Foreskin fibroblast (primary cell): ENCODE measurements at places on chromosomes 6 and 20.

- no peak for DNase-seq
Measured at GRCh38 chr6:111952274-111952673, 79.0 kb upstream of the FYN start.

DNA sequence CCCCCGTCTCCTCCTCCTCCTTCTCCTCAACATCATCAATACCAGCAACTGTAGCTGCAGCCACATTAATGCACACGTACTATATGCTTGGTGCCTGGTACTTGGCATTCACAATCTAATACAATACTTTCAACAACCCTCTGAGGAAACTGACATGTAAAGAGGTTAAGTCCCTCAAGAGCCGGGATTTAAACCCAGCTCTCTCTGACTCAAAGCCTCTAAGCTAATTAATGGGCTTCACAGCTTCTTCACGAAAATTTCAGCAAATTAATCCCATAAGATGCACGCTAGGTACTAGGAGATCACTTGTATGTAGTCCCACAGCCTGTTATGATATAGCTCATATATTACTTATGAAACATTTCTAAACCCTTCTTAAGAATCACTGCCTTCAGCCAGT, 73.1 kb upstream of the IPCEF1 start:
- DNase-seq = no peak

DNA sequence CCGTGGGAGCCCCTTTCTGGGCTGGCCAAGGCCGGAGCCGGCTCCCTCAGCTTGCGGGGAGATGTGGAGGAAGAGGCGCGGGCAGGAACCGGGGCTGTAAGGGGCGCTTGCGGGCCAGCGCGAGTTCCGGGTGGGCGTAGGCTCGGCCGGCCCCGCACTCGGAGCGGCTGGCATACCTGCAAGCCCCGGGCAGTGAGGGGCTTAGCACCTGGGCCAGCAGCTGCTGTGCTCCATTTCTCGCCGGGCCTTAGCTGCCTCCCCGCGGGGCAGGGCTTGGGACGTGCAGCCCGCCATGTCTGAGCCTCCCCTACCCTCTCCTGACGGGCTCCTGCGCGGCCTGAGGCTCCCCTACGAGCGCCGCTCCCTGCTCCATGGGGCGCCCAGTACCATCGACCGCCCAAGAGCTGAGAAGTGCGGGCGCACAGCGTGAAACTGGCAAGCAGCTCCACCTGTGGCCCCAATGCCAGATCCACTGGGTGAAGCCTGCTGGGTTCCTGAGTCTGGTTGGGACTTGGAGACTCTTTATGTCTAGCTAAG, 82.8 kb upstream of the E2F3 start:
- DNase-seq = no peak

GRCh38 chr6:81633391-81633790, 119.1 kb downstream of the TENT5A start:
- DNase-seq = no peak

DNA sequence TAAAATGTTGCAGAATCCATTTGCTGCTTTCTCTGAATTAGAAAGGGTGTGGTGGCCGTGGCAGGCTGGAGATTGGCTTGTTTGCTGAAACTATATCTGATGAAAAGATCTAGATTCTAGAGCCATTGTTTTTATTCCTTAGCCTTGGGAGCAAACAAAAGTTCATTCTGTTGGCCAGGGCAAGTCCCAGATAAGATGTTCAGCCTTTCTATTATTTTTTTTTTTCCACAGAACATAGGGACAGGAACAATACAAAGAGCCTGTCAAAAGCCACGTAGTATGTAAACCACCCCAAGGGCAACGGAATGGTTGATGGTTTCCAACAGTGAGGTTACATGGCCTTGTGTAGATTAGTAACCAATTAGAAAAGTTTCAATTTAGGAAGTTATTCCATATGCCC, 119.9 kb upstream of the SLC22A16 start:
- DNase-seq = no peak

DNA sequence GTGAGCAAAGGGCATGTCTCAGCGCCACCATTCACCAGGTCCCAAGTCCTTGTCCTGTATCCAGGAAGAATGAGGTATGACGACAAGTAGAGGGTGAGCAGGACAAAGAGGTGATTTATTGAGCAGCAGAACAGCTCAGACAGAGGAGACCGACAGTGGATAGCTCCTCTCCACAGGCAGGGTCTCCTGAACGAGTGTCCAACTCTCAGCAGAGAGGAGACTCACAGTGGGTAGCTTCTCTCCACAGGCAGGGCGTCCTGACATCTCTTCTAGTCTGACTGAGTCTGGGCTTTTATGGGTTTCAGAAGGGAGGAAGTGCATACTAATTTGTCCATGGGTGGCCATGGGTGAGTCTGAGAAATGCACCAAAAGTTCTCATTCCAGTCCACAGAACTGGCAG, 204.7 kb downstream of the ANKRD60 start:
- no peak for DNase-seq

GRCh38 chr20:63978319-63979228, 868 bp downstream of the SAMD10 start:
- DNase-seq = peak; percentile 70

DNA sequence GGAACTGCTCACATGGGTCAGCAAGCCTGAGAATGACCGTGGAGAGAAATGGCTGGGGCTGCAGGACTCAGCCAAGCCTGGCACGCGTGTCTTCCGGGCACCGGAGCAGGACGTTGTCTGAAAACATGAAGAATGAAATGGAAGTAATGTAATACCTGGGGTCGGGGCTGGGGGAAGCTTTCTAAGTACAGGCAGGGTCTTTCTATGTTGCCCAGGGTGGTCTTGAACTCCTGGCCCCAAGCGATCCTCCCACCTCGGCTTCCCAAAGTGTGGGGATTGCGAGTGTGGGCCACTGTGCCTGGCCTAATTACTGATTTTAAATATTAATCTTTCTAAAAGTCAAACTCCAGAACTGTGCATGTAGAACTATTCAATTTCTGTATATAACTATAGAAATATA, 155.5 kb upstream of the AKAP12 start:
- DNase-seq = no peak

GRCh38 chr6:46985943-46986342, 56.2 kb downstream of the ADGRF1 start:
- peak; percentile 56 for DNase-seq

DNA sequence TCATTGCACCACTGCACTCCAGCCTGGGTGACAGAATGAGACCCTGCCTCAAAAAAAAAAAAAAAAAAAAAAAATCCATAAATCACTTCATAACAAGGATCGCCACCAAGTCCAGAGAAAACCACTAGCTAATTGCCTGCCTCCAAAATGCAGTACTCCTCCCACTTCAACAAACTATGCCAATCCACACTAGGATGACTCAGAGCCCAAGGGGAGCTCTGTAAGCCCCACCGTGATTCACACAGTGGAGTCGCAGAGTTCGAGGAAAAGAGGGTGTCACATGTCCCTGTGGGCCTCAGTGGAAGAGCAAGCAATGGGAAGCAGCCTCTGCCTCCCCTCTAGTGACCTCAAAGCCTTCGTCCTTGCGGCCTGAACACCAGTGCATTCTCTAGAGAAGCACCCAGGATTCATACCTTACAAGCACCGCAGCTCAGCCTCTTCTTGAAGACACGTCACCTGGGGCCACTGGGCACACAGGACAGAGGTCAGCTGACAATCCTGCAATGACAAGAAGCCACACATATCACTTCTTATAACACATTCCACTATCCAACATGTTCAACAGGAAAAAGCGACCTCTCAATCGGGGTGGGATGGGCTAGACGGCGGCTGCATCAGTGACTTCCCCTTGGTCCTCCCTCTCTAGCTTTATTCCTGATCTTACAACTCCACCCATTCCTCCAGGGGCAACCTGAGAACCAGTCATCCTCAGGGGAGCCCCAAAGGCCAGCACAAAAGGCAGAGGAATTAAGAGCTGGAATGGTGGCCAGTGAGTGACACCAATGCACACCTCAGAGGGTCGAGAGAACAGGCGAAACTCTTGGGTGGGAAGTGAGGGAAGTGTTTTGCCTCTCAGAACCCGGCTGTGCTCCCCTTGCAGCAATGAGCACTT, 8.9 kb downstream of the SNHG17 start:
- peak; percentile 93 for DNase-seq

- DNase-seq = no peak
Measured at GRCh38 chr6:7479801-7480266, 61.6 kb upstream of the DSP start.

DNA sequence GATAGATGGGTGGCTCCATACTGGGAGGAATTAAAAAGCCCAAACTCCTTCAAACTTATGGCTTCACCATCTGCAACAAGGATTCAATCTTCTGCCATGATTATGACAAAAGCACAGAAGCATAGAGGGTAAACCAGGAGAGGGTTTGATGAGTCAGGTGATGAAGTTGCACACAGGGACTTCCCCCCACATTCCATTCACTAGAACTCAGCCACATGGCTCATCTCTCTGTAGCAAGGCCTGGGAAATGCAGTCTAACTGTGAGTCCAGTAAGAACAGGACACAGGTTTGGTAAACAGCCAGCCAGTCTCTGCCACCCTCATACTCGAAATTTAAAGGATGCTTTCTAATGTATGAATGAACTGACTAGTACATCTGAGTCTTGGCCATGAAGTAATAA, 142.9 kb downstream of the HIVEP2 start:
- peak; percentile 99 for DNase-seq

DNA sequence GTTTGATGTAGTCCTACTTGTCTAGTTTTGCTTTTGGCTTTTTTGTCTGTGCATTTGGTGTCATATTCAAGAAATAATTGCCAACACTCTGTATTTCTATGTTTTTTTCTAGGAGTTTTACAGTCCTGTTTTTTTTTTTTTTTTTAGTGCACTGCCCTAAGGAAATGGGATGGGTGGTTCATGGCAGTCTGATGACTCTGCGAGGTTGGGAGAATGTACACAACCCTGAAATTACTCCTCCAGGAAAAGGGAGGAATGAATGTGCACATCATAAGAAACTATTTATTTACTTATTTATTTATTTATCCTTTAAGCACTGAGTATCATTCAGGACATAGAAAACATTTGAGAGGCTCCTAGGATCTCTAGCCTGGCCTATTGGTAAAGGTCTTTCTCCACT, 15.2 kb upstream of the SLC17A5 start:
- no peak for DNase-seq

- no peak for DNase-seq
Measured at GRCh38 chr6:3852391-3852790, 3.2 kb downstream of the FAM50B start.

DNA sequence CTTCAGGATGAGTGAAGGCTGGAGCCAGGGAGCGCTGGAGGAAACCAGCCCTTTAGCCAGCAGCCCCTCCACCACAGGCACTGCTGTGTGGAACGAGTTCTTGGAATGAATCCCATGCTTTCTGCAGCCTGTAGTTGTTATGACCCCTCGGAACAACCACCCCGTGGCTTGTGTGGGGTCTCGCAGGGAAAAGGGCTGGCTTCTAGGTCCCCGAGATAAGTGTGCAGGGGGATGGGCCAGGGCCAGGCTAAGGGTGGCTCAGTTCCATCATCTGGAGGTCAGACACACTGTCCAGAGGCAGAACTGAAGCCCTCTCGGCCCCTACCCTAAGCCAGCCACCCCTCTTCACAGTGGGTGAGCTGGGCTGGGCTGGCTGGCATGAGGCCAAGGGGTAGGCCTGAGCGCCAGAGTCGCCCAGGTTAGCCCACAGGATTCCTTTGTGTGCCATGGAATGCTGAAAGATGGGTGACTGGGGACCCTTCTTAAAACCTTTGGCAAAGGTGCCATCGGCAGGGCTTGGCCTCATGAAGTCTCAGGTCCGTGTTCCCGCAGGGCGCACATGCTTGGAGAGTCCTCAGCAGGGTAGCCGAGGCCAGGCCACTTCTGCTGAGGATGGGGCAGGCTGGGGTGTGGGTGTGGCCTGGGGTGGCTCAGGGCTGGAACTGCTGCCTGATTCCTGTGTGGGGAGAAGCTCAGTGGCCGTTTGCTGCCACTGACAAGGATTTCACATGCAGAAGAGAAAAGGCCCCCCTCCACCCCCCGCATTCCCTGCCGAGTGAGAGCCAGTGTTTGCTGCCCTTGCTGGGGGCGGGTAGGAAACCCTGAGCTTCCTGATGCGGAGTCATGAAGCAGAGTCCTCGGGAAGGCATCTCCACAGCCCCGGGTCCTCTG, 24.6 kb downstream of the SPATA2 start:
- DNase-seq = no peak

GRCh38 chr6:50834929-50835410, 16.3 kb downstream of the TFAP2B start:
- no peak for DNase-seq

DNA sequence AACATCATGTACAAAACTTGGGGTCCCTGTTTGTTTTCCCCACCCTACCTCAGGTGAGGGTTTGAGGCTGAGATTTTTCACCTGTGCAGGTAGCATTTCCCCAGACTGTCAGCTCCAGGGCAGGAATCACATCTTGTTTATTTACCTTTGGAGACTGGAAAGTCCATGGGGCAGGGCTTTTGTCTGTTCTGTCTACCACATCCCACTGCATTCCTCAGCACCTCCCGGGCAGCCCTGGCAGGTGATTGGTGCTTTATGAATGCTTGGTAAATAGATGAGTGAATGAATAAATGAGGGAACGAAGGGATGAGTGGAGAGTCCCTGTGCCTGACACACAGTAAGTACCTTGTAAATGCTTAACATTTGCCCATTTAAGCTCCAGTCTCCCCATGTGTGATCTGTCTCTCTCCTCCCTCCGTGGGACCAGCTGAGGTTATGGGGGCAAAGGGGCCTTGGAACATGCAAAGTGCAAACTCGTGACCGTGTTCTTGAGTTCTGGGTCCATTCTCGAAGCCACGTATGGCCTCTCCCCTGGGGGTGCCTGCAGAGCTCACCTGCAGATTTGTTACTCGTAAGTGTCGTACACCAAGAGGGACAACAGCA, 69.7 kb upstream of the PMEPA1 start:
- DNase-seq = no peak

DNA sequence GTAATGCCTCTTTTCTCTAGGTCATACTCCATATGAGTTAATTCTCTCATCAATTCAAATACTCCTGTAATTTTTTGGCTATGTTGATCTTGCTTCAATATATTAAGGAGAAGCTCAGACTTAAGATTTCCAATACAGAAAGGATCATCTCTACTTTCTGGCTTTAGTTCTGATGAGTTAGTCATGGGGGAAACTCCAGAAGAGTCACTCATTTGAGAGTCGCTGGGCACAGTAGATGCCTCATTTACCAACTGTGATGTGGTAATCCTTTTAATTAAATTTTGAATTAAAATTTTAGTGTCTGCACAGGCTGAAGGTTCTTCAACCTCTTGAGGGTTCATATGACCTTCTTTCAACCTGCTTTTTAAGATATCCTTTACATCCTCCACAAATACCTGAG, 38.5 kb downstream of the DST start:
- DNase-seq = no peak

DNA sequence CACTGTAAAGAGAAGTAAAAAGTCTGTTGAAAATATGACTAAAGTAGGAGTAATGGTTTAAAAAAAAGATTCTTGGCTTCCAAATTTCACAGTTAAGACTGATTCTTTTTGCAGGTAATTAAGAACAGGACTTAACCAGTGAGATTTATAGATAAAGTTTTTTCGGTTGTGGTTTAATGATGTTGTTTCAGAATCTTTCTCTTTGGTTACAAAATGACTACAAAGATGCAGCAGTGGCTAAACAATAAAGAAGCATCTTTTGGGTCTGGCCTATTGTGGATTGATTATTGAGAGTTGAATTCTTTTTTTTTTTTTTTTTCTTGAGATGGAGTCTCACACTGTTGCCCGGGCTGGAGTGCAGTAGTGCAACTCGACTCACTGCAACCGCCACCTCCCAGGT, 109.7 kb downstream of the AKAP7 start:
- no peak for DNase-seq

- DNase-seq = peak; percentile 55
Measured at GRCh38 chr6:9583753-9584352, 831.0 kb downstream of the TFAP2A start.
